ENCODE measurements at places on chromosomes 5 and 9.

DNA sequence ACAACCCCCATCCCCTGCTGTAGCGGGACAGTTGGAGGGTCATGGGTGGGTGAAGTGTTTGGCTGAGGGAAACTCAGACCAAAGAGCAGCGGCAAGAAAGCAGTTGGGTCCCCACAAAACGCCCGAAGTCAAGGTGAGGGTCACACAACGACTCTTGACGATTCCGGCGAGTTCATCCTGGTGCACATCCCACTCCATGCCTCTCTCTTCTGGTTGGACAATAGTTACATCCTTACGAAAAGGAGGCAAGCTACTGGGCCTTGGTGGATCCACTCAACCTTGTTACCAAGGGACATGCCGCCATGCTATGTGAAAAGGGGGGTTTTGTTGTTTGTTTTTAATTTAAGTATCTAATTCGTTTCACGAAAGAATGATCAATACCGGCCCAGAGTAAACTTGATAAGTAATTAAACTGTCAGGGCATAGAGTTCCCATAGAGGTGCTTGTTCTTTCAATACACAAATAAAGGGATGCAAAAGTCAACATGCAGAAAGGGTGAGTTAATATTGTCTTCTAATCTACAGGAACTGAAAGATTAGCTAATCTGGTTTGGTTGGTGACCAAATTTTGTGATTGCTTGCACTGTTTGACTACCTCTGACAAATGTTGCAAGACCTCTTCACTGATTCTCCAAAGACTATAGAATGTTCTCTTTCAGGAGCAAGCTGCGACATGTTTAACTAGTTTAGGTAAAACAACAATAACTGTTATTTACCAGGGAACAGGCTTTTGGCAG is 732 bp upstream of the SMIM15 start:
- no peak for DNase-seq

GRCh38 chr9:95171001-95171400 is 146.5 kb downstream of the FANCC start:
- no peak for DNase-seq

- no peak for DNase-seq
Measured at GRCh38 chr5:168779333-168779732, 200.2 kb upstream of the PANK3 start.

DNA sequence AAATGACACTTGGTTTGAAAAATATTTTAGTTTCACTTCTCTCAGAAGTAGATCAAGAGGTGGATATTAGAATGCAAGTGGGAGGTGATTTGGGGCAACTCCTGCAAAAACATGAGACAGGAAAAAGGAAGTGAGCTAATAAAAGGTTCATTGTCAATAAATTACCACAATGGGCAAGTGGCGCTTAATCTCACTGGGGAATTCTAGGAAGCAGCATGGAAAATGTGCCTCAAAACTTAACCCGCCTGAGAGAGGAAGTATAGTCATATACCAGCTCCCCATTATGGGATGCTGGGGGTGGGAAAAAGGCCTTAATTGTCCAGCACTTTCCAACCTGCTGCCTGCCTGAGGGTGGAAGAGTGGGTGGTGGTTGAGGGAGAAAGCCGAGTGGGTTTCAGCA is 204.1 kb downstream of the ELAVL2 start:
- no peak for DNase-seq

DNA sequence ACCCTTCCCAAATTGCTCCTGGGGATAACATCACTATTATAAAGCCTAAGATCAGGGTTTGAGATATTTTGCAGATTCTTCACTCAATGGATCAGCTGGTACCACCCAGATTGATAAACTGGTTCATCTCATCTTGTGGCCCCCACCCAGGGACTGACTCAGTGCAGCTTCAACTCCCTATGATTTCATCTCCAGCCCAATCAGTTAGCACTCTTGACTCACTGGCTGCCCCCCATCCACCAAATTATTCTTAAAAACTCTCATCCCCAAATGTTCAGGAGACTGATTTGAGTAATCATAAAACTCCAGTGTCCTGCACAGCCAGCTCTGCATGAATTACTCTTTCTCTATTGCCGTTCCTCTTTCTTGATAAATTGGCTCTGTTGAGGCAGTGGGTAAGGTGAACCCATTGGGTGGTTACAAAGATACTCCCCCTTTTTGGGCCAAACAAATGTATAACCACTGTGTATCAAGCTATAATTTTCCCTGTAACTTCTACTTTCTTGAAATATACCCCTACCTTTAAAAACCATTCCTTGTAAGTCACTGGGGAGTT is 263.3 kb upstream of the IL12B start:
- no peak for DNase-seq

DNA sequence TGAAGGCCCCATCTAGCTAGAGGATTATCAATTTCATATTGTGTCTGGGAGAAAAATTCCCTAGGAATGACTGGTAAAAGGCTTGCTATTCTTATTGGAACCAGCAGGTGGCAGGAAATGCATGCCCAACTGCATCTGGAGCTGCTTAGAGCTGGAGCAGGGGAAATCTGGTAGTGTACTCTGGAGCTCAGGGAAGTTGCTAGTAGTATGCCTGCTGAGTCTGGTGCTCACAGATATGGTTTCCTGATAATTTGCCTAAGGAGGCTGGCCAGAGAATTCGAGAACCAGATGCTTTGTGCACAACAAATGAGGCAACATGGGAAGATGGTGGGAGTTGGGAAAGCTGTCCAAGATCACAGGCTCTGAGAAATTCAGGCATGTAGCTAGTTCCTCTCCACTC is 53.7 kb downstream of the G3BP1 start:
- no peak for DNase-seq
